Activated CD4-positive, alpha-beta T cell treated with anti-CD3 and anti-CD28 coated beads, Interleukin-2, amount 50 U/mL, for 1 hour (primary cell): ENCODE measurements at places on chromosomes 1 and 21.

- DNase-seq = no peak
Measured at GRCh38 chr1:79781261-79781660, 774.7 kb upstream of the ADGRL4 start.

DNA sequence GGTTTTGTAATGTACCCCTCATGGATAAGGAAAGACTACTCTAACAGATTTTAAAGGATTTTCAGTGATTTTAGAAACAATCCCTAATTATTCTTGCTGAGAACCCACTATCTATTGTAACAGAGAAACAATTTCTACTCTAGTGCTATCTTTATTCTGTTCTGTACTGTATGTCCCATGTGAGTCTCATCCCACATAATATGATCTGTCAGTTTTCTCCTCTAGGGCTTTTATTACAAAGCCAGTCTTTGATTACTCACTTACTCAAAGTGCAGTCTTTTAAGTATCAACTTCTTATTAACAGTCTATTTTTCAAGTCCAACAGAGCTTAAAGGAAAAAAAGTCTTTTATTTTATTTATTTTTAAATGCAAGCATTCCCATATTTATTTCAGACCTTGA, 54.8 kb downstream of the CTH start:
- no peak for DNase-seq

DNA sequence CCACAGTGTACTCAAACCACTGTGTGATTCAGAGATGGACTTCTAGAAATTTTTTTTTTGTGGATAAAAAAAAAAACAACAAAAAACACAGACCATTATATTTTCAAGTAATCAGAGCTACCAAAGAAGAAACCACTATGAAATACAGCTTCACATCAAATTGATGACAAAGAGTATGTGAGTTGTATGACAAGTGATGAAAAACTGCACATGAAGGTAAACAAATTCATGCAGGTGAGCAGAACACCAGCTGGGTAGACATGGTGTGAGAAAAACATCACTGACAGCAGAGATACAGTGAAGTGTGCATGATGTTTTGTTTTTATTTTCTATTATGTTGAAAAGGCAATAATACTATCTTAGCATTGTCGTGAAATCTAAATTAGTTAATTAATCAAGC, 8.0 kb upstream of the PTPRC start:
- no peak for DNase-seq

GRCh38 chr1:39711104-39711965, 20.1 kb upstream of the HPCAL4 start:
- DNase-seq = no peak

- no peak for DNase-seq
Measured at GRCh38 chr1:225595452-225595851, 57.5 kb downstream of the ENAH start.

DNA sequence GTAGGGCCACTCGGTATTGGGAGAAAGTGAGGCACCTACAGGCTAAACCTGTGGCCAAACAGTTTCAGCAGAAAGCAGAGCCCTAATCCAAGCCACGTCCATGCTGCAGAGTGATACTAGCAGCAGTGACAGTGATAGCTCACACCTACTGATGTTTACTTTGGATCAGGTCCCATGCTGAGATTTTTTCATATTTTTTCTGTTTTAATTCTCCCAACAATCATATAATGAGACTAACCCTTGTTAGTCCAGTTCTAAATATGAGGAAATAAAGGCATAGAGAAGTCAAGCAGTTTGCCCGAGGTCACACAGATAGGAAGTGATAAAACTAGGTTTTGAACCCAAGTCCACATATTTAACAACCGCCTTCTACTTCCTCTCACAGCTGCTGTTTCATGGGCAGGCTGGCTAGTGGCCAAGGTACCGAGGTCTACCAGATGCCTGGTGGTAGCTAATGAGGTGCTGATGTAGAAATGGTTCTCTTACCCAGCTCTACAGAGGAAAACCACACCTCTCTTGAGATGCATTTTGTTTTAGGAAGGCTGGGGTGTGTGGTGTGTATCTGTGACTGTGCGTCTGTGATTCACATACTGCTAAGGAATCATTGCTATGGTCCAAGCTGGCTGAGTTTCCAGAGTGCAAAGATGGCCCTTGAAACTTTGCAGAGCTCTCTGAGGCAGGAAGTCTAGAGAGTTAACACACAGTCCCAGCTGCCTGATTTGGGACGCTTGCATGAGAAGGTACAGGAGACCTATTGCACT, 80.3 kb upstream of the ARTN start:
- DNase-seq = no peak

- DNase-seq = no peak
Measured at GRCh38 chr21:42160765-42161164, 58.2 kb upstream of the ABCG1 start.
